Activated naive CD4-positive, alpha-beta T cell treated with anti-CD3 and anti-CD28 coated beads for 36 hours (primary cell): ENCODE measurements at places on chromosomes 4 and X.

- DNase-seq, result no peak
Observed at GRCh38 chr4:41420541-41420940, 117.4 kb upstream of the LIMCH1 start.

- DNase-seq, result no peak
Observed at GRCh38 chrX:22740836-22741235, 258.9 kb upstream of the DDX53 start.

DNA sequence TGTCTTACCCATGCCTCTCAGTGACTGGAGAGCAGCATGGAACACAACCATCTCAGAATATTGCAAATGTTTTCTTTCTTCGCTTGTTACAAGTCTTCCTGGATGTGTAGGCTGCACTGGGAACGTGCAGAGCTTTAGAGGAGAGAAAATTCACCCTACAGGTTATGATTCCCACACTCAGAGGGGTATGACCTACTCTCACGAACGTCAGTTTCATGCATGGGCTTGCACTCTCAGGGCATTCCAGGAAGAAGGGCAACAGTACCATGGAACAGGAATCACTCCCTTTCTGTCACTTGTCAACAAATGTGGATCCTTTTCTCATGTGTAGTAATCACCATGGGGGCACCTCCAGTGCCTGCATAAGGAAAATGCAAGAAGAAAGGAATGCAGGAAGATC, 75.8 kb downstream of the NBDY start:
- no peak for DNase-seq

DNA sequence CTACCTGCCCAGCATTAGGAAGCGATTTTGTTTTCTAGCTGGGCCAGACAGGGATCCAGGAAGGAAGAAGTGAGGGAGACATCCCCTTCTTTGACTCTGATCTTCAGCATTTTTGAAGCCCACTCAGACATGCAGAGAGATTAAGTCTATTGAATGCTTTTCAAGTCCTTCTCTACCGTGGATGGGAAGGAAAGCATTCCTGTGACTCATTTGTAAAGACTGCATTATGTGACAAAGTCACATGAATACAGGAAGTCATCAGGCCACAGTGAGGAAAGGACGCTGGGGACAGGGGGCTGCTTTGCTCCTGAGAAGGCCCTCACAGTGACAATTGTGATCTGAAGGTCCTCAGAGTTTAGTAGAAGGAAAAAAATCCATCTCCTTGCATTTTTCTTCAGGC, 67.4 kb upstream of the GBA3 start:
- no peak for DNase-seq

GRCh38 chrX:31572360-31572759, 500.5 kb upstream of the FTHL17 start:
- no peak for DNase-seq

DNA sequence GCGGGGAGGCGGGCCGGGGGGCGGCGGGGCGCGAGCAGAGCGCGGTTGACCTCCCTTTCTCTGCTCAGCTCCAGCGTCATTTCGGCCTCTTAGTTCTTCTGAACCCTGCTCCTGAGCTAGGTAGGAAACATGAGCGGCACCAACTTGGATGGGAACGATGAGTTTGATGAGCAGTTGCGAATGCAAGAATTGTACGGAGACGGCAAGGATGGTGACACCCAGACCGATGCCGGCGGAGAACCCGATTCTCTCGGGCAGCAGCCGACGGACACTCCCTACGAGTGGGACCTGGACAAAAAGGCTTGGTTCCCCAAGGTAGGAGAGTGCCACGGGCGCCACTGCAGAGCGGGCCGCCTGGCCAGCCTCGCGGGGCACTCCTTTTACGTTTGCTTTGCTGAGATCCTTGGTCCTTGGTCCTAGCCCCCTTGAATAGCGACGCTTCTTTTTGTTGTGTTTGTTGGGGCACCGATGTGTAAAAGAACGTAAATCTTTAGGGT, at the start of gene HTATSF1:
TSS of gene HTATSF1 (plus strand) at position 37 of the 497 bp plus-strand sequence. CDS start at position 130, 93 bp downstream.
- no peak for DNase-seq

GRCh38 chr4:337932-338758, 531 bp downstream of the ZNF141 start:
- peak; percentile 57 for DNase-seq

- DNase-seq, result no peak
Observed at GRCh38 chr4:148842843-148843242, 400.6 kb upstream of the NR3C2 start.

DNA sequence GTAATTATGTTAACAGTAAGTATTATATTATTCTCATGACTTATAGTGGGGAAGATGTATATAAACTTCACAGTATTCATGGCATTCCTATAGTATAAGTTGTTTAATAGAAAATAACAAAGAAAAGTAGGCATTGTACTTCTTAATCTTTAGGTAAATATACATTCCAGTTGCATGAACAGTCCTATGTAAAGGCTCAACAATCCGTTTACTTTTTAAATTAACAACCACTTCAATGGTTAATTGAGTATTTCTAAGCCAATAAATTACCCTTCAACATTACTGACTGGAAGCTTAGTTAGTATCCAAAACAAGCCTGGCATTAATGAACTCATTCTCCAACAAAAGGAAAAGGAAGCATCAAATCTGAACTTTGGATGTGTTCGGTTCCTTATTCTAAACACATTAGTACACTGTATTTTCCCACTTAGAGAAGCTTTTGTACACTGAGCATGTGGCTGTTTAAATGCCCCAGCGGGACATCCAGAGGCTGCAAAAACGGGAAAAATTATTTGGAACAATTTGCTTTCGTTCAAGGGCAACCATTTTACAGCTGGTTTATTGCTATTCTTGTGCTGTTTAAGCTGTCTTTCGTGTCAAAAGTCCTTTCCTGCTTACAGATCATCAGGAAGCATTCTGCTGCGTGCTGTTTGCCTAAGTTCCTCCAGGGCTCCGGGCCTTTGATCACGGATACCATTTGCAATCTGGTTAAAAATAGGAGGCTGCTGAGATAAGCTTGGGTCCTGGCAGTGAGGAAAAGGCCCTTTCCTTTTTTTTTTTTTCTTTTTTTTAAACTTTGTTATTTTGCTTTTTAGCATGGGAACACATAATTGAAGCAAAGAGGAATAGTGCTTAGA, 460.3 kb downstream of the SPRY1 start:
- no peak for DNase-seq

GRCh38 chr4:162803378-162803777, 363.3 kb downstream of the NAF1 start:
- no peak for DNase-seq

DNA sequence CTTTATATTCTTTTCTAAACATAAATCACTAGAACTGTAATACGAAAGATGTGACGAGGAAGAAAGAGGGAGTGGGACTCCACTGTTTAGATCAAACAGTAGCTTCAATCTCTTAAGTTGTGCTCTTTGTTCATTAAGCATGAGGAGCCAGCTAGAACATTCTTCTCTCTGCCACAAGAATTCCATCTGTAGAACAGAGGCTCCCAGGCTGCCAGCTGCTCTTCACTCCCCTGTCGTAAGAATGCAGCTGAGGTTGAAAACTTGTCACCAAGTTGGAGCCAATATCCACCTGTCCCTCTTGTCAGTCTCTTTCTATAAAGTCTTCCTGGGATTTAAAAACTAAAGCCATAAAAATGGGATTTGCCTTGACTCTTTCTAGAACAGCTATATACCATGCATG, 65.0 kb upstream of the SEC24B start:
- no peak for DNase-seq

DNA sequence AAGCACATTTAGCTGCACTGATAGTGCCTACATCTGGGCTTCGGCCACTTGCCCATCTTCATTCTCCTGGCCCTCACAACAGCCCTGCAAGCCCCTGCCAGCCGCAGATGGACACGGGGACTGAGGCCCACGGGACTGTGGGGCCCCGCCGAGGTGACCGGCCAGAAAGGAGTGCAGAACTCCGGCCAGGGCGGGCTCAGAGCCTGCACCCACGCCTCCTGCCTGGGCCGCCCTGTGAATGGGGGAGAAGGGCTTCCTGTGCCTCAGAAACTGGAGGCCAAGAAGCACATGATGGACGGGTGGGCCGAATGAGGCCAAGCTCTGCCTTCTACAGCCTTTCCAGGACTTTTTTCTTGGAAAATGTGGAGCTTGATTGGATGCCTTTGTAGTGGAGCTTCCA, 35.7 kb upstream of the HGFAC start:
- peak; percentile 2 for DNase-seq

DNA sequence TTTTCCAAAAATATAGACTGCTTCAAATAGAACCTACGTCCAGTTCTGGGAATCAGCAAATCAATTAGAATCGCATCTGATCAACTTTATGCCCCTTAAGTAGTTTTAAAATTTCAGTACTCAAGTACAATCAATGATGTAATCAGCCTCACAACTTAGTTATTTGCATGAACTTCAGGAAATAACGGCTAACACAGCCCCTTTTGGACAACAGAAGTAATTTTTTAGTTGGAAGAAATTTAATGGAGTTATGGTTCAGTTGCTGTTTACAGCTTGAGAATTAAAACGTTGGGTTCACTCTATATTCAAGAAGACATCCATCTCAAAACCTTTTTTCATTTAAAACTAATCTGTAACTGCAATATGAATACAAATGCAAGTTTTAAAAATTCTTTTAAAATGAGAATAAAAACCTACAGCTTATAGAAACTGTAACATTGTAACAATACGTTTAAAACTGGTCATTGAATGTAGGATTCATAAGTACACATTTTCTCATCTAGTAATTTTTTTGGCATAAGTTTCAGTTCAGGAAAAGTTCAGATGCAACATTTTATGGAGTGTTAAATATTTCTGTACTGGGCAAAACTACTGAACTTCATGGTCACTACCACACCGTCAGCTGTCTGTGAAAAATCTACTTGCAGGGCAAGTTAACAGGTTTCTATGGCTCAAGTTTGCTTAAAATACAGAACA, 956 bp downstream of the TAPT1 start:
- DNase-seq, result no peak

GRCh38 chrX:3699821-3700381, 13.5 kb downstream of the PRKX start:
- DNase-seq, result peak; percentile 16

- no peak for DNase-seq
Observed at GRCh38 chr4:87445964-87446363, 23.6 kb downstream of the NUDT9 start.

DNA sequence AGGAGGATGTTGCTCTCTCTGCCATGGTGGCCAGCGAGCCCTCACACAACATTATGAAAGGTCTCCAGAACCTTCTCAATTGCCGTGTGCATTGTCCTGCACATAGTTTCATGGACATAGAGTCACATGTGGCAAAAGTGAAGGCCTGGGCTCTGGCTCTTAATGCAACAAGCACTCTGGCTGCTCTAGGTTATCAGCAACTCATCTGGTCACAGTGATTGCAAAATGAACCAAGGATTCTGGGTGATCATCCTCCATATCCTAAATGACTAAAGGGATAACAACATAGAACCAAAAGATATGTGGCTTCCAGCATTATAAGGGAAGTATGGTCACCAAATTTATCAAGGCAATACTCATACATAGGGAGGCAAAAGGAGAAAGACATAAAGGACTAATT, 175.2 kb downstream of the MGST2 start:
- DNase-seq, result no peak

DNA sequence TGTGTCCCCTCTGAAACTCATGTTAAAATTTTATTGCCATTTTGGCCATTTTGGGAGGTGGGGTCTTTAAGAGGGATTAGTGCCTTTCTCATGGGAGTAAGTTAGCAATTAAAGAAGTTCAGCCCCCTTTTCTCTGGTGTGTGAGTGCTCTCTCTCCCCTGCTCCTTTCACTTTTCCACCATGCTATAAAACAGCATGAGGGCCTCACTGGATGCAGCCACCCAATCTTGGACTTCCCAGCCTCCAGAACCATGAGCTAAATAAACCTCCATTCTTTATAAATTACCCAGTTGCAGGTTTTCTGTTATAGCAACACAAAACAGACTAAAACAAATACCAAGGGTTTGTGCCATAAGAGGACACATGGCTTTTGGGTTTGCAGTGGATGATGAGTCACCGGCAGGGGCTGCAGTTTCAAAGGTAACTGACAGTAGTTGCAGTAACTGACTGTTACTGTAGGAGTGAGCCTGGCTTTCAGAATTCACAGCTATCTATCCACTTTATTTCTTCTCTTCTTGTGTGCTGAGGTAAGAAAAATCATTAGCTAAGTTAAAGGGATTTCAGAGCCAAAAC, 121.5 kb downstream of the PPEF1 start:
- peak; percentile 9 for DNase-seq
